NCI-H1436 (cell line): ENCODE measurements at places on chromosomes 6 and 20.

DNA sequence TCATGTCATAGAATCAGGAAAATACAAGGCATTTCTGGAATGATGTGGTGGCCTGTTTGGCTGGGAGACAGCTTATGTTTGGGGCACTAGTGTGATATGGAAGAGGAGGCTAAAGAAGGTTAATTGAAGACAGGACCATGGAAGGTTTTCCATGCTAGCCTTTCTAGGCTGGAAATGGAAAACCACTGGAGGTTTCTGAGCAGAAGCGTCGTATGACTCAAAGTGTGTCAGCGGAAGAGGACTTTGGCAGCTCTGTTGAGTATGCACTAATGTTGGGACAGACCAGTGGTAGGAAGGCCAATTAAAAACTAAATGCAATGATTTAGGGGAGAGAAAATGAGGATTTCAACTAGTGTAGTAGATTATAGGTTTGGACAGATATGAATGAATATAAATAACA is 413.1 kb downstream of the PLCB1 start:
- no peak for DNase-seq

DNA sequence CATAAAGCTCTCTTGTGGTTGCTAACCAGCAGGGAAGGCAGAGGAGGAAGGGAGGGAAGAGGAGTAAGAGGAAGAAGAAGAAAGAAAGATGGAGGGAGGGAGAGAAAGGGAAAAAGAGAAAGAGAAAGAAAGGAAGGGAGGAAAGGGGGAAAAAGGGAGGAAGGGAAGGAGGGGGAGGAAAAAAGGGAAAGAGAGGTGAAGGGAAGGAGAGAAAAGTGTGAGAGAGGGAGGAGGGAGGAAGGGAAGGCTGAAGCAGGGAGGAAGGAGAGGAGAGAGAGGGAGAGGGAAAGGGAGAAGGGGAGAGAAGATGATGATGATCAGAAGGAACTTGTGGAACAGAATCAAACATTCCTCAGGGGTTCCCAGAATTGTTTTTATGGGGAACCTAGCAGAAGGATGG is 57.5 kb upstream of the TOX2 start:
- no peak for DNase-seq

GRCh38 chr6:169891846-169892245 is 140.4 kb downstream of the ERMARD start:
- DNase-seq: no peak

DNA sequence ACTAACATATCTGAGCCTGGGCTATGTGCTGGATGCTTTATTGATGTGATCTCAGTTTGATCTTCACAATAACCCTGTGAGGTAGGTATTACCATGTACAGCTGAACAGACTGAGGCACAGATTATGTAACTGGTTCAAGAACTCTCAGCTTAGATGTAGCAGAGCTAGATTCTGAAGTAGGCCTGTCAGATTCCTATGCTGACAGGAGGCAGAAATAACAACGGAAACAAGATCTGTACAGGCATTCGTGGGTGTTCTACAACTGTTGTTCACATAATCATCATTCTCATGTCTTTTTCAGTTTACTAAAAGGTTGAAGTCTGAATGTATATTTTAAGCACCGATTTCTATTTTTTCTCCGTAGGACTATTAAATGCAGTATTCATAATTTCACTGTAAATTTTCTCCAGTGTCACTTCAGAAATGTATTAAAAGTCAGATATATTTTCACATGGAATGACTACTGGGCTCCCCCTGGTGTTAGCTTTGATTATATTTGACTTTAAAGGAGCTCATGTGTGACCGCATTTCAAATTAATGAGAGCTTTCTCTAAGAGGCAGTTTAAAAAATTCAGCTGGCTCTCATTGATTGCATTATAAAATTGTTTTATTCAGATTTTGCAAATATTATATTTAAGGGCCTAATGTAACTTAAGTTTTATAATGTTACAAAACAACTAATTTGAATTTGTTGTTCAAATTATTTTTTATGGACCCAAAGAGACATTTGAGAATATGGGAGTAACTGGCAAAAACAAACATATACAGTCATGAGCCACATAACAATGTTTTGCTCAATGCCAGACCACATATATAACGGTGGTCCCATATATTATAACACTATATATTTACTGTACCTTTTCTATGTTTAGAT is 36.4 kb upstream of the SLC17A4 start:
- peak; percentile 4 for DNase-seq

GRCh38 chr6:148945301-148946021 is 198.6 kb downstream of the UST start:
- DNase-seq: no peak

DNA sequence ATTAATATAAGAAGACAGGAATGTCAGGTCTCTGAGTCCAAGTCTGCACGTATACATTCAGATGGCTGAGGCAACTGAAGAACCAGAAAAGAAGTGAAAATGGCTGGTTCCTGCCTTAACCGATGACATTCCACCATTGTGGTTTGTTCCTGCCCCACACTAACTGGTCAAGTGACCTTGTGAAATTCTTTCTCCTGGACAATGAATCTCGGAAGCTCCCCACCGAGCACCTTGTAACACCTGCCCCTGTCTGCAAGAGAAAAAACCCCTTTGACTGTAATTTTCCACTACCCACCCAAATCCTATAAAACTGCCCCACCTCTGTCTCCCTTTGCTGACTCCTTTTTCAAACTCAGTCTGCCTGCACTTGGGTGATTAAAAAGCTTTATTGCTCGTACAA is 140.4 kb downstream of the SYNE1 start:
- DNase-seq: no peak

- DNase-seq: no peak
These were observed 146.7 kb downstream of the GJA10 start for GRCh38 chr6:90040931-90041330.

DNA sequence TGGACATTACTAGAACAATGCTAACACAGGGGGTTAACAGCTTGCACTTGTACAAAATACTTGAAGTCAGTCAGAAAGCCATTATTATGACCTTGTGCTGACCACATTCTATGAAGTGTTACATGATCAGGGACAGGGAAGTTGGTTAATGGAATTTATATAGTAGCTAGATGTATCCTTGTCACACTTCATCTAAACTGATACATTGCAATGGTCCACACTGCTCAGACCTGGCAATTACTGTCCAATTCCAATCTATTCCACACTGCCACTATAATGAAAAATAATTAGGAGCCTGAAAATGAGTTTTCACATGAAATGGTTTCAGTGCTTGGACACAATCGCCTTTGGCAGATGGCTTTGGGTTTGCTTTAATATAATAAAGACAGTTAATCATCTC is 850.8 kb downstream of the EPHA7 start:
- DNase-seq: no peak

DNA sequence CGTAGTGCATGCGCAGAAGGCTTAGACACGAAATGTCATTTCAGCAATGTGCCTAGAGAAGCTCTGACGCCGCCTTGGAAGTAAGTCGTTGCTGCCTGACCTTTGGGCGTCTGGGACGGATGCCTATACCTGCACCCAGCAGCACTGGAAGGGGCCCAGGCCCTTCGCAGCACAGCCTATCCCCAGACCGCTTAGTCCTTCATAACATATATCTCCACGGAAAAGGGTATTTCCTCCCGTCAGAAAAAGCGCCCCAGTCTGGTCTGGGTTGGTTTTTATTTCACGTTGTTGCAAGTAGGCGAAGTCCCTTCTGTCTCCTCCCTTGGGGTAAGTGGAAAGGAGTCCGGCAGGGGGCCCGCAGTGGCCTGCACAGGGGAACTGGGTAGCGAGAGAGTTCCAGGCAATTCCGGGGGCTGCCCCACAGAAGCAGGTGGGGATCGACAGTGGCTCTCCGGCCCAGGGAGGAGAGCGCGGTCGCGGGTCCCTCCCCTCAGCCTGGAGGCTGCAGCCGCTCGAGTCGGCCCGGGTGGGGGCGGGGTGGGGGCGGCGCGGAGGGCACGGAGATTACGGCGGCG is 559 bp upstream of the EYA4 start:
- DNase-seq: no peak

- no peak for DNase-seq
These were observed 48.9 kb downstream of the SLC2A12 start for GRCh38 chr6:134003542-134003951.

DNA sequence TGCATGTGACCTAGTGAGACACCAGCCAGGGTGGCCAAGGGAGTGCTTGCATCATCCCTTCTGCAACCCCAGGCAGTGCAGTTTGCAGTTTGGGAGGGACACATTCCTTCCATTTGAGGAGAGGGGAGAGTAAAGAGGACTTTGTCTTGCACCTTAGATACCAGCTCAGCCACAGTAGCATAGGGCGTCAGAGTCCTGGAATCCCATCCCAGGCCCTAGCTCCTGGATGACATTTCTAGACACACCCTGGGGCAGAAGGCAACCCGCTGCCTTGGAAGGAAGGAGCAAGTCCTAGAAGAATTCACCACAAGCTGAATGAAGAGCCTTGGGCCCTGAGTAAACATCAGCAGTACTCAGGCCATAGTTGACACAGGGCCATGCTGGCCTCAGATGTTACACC is 680.4 kb upstream of the IMPG1 start:
- DNase-seq: no peak

DNA sequence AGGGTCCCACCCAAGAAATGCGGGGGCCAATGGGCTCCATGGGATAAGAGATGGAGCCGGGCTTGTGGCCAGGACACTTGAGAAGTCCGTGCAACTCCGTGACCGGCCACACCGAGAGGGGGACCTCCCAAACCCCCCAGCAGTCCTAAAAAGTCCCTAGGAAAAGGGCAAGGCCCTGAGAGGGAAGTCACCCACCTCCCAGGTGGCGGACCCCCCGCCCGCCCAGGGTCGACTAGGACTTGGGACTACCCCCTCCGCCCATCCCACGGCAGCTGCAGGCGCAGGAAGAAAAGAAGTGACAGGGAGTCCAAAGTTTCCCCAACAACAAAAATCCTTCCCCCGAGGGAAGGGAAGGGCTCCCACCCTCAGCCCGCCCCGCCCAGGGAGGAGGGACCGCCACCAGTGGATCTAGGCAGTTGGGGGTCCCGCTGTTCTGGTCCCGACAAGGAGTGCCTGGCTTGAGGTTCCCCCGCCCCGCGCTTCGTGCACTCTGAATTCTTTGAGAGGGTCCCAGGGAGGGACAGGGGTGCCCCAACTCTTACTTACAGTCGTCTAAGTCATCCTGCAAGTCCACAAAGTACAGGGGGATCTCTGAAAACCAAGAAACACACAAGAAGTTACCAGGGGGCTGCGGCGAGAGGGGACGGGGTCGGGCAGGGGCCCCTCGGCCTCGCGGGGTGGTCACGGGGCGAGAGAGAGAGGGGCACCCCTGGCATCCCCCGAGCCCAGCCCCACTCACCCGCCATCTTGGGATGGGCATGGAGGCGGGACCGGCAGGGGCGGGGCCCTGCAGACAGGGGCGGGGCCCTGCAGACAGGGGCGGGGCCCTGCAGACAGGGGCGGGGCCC is 611 bp upstream of the RAB22A start:
- peak; percentile 7 for DNase-seq

- peak; percentile 1 for DNase-seq
These were observed 1.7 kb upstream of the WFDC2 start for GRCh38 chr20:45467861-45468260.

DNA sequence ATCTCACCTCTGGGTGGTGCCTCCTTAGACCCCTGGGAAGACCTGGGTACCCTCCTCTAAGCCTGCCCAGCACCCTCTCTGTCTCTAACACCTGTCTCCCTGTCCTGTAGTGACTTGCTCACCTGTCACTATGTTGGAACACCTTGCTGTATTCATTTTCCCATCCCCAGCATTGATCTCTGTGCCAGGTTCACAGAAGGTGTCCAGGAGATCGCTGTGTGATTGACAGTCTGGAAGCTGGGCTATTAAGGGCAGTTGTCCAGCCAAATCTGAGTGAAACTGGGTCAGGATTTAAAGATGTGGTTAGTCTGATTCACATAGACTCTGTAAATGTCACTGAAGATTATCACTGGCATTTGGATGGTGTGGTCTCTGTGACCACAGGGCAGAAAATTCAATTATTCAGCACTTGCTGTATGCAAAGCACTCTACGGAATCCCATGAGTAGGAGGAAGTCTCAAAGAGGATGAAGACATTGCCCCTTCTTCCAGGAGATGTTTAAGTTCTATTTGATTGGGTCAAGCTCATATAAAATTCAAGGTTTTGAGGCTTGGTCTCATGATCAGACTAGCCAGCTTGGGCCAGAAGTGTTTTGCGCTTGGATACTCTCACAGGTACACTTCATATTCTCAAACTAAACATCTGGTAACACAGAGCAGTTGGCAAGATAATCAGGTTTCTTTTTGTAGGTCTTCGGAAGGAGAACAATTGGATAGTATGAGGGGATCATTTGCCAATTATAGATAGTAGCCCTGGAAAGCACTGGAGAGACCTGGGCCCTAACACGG is 57.8 kb upstream of the TAGAP start:
- no peak for DNase-seq

DNA sequence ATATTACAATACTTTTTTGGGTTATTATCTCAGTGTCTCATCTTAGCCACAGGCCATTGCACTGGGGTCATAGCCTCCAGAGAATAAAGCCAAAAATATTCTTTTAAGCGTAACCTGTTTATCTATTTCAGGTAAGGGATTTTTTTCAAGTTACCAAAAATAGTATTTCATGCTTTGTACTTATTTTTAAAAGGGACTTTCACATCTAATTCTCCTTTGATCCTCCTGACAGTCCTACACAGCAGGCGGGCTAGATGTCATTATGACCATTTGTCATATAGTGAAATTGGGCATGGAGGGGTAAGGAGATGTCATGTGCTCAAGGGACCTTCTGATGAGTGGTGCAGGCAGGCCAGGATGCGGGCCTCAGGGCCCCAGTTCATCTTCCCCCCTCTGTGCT is 68.9 kb downstream of the TBC1D7 start:
- DNase-seq: no peak

DNA sequence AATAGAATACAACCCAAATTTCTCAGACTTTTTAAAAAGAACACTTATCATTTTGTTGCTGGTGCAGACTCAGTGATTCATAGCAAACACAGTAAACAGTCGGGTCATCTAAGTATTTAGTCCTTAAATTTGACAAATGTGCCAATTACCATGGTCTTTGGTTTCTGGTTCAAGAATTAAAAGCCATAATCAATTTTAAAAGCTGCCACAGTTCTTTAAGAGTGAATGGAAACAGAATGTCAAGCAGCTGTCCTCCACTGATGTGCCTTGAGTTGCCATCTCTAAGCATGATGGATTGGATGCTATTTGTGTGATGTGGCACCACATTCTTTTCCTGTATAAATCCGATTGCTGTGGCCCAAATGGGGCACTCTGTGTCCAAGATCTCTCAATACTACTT is 67.2 kb upstream of the MLIP start:
- DNase-seq: no peak

DNA sequence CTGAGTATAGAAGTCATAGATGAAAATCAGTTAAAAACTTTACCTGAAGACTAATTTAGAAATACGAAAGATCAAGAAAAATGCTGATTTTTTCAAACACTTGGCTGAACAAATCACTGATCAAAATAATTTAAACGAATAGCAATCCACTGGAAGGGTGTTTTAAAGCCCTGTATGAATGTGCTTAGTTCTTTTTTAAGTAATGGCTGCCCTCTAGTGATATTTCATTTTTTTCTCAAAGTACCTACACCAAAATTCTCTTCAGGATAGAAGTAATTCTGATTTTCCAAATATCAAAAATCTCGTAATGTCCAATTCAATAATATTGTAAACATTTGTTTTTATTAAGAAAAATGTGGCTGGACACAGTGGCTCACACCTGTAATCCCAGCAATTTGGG is 32.5 kb downstream of the AKAP7 start:
- no peak for DNase-seq
